GM04503 (cell line): ENCODE measurements at places on chromosomes 1 and 21.

DNA sequence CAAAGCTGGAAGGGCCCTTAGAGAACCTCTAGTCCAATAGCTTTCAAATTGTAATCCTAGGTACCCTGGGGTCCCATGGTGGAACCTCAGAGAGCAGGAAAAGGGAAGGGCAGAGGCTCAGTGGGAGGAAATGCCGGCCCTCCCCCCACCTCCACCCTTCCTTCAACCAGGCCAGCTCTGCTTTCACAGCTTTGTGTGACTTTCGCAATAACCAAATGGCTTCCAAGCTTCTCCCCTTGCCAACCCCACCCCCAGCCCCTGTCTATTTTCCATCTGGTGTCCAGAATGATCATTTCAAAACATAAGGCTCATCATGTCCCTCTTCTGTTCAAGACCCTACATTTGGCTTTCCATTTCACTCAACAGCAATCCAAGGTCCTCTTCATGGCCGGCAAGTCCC is 74.4 kb downstream of the CD58 start:
- no peak for DNase-seq

DNA sequence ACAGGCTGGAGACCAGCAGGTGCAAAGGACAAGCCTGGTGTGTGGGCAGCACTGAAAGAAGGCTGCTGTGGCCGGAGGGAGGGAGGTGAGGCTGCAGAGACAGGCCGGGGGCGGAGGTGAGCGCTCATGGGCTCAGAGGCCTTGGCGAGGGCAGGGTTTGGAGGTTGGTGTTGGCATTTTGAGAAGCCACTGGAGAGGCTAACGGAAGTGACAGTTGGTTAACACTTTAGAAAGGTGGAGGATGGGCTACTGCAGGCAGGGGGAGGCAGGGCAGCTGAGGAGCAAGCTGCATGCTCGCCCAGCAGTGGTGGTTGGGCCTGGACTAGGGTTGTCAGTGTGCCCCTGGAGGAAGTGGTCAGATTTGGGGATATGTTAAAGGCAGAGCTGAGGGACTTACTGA is 37.5 kb downstream of the QSOX1 start:
- no peak for DNase-seq

GRCh38 chr1:186207391-186208085 is 167.5 kb downstream of the TPR start:
- DNase-seq, result no peak

DNA sequence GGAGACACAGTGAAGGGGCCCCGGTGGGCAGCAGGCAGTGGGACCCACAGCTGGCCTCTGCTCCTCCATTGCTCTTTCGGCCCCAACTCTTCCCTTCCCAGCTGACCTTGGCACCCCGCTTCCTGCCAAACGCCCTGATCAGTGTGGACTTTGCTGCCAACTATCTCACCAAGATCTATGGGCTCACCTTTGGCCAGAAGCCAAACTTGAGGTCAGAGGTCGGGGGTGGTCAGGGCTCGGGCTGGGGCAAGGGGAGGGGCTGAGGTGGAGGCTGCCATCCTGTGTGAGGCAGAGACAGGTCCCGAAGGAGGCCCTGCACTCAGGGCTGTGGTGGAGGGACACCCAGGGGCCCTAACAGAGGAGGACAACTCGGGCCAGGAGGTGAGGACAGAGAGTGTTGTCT is 13.7 kb downstream of the PODN start:
- DNase-seq, result no peak

GRCh38 chr1:16474166-16474800 is 33.8 kb downstream of the NECAP2 start:
- DNase-seq, result no peak

DNA sequence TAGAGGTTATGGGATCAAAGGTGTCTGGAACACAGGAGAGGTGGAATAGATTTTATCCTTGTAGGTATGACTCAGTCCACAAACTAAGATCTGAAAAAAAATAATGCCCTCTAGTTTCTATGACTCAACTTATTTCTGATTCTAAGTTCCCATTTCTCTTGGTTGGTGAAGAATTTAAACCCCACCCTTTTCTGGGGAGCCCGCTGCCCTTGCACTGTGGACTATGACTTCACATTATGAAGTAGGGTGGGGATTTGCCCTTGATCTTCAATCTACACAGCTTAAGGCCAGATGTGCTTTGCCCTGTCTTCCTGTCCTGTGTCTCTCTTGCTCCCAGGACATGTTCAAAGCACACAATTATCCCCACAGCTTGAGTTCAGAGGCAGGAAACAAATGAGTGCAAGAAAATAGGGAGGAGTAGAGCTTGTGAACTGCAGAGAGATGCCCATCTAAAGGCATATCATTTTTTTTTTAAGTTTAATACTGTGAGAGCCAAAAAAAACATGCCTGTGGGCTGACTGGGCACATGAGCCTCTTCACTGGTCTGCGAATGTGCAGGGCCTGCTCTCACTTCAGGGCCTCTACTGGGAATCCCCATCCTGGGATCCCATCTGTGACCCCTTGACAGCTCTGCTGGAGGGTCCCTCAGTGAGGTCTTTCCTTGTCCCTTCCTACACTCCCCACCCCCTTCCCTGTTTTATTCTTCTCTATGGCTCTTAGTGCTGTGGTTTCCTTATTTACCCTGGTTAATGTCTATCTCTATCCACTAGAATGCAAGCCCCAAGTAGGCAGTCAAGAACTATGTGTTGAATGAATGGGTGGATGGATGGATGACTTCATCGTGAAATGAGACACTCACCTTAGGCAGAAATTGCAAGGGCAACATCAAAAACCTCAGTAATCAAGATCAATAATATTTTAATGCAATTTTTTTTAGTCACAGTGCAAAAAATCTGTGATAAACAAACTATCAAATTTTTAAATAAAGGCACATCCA is 61.5 kb downstream of the CD58 start:
- DNase-seq, result no peak

DNA sequence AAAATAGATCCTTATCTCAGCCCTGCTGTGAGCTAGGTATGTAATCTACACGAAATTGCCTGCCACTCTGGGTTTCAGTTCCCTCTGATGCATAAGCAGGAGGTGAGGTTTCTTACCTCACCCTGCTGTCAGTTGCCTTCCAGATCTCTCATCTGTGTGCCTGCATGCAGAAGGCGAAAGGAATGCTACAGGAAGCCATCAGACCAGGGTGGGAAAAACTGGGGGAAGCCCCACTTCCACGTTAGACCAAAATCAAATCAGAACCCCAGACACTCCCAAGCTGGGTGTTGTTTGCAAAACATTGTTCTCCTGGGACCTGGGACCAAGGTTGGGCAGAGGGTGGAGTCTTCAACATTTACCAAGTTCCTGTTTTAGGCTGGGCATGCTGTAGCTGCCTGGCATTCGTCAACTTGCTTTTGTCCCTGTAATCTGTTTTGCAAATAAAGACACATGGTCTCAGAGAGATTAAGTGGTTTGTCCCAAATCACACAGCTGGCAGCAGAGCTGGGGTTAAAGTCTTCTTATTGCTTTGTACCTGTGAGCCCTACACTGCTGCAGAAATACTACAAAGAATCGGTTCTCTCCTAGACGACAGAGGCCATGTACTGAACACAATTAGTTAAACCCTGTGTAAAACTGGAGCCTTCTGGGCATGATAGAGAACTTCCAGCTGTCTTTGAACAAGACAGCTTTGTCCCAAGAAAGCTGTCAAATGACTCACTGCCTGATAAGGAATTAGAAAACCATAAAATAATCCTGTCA is 389.7 kb upstream of the RUNX1 start:
- no peak for DNase-seq

DNA sequence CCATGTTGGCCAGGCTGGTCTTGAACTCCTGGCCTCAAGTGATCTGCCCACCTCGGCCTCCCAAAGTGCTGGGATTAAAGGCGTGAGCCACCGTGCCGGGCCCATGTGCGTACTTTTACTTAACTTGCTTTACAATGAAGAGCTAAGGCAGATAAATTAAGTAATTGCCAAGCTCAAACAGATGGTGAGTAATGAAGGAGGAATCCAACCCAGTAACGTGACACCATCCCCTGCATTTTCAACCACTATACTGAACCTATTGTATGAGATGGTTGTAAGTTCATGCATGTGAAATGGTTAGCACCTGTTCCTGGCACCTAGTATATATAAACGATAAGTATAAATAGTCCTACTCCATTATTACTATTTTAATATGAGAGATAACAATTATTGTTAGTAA is 588.0 kb upstream of the BEND5 start:
- no peak for DNase-seq

- DNase-seq, result no peak
Measured at GRCh38 chr1:65963156-65963888, 170.6 kb downstream of the PDE4B start.

DNA sequence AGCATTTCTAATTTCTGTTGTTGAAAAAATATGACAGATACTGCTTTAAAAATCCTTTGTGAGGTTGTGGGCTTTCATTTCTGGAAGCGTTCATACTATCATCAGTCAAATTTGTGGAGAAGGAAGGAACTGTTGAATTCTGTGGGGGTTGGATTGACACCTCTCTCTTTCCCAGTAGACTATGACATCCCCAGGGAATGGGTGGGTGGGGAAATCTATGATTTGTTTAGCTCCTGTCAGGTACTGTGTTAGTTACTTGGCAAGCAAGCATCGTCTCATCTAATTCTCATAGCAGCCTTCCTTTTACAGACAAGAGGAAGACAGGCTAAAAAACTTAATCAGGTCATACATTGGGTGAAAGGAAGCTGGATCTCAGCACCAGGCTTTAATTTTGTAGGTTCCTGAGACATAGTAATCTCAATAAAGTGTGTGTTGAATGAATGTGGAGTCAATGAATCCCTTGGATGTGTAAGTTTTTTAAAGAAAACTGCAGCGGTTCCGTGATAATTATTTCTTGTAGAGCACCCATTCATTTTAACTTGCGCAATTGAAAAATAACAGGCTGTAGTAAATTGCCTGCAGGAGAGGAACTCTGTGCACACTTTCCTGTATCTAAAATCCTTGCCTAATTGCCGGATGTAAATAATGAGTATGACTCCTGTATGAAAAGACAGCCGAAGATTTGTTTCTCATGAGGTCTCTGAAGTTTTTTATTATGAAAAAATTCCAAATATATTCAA is 60.6 kb downstream of the MYOM3 start:
- no peak for DNase-seq

GRCh38 chr1:110606657-110607535 is 738 bp upstream of the KCNA2 start:
- DNase-seq, result no peak

DNA sequence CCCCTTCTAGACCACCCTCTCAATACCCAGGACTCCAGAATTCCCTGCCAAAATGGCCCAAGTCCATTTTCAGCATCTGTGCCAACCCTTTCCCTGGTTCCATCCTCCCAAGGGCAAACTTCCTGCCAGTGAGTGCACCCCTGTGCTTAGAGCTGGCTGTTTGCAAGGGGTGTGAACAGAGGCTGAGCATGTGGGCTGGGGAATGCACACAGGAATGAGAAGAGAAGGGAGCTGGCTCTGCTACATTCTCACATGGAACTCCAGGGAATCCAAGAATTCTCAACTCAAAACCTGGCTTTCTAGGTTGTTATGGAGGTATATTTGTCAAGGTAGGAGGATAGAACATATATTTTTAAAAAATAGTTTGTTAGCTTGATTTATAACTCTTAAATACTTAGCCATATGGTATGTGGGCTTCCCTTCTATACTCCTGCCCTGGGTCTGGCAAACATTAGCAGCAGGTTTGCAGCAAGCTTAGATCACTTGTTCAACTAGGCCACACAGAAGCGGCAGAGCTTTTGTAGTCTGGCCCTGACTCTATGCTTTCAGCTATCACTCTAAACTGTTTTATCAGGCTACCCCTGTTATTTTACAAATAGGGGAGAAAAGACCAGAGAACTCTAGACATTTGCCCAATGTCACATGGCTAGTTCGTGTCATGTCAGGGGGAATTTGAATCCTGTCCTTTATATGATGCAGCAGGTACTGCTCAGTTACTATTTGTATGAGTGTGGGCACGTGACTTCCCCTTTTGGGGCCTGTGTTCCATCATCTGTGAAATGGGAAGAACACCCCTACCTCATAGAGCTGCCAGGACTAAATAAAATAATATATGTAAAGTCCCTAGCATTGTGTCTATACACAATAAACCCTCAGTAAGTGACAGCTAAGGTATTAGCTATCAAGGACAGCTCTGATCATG is 8.1 kb upstream of the STMN1 start:
- no peak for DNase-seq

GRCh38 chr1:235823684-235824083 is 43.0 kb downstream of the LYST start:
- no peak for DNase-seq

DNA sequence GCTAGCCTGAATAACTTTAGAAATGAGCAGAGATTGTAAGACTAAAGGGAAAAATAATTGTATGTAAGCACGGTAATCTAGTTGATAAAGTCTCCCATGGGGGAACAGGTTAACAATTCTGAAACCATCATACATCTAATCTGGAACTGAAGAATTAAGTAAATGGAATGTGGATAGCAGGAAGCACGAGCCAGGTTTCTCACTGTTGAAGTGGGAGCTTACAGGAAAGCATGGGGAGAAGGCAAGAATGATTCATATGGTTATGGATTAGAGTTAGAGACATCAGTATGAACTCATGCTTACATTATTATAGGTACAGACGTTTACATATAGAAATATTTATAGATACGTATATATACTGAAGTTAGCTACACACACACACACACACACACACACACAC is 83.0 kb downstream of the LEPR start:
- no peak for DNase-seq

GRCh38 chr1:97070376-97070775 is 348.8 kb downstream of the PTBP2 start:
- no peak for DNase-seq

DNA sequence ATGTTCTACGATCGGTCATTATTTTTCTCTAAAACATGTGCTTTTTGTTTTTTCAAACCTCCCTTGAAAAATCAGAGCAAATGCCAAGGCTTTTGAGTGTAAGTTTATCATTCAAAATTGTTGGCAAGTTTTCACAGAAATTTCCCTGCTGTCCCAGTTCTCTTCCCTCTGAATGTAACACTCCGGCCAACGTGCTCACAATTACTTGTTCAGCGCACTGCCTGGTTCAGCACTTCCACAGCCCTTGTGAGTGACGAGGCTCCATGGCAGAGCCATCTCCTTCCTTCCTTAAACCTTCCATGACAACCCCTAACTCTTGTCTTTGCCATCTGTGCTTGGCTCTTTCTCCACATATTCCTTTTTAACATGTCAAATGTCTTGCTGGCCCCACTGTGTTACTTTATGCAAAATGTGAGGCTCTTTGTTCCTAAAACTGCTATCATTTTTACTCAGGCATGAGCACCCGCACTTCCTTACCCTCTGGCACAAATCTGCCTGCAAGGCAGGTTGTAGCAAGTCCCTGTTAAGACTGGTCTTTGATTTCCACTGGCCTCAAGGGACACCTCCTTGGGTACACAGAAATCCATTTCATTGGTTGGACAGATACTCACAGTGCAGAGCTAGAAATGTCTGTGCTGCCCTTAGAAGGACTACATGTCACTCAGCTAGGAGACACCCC is 142.8 kb downstream of the HUNK start:
- no peak for DNase-seq
